ENCODE measurements at places on chromosomes 3 and 15. TPM values are rescaled to one million over a fixed set of nuclear protein-coding genes. Genes with fewer than 3 reads are reported as not detected.

Gene ZPLD1
- not detected for total RNA-seq

Gene SLC35G2
- total RNA-seq = 54.6 TPM

Gene CHRM5
- total RNA-seq = not detected

DNA sequence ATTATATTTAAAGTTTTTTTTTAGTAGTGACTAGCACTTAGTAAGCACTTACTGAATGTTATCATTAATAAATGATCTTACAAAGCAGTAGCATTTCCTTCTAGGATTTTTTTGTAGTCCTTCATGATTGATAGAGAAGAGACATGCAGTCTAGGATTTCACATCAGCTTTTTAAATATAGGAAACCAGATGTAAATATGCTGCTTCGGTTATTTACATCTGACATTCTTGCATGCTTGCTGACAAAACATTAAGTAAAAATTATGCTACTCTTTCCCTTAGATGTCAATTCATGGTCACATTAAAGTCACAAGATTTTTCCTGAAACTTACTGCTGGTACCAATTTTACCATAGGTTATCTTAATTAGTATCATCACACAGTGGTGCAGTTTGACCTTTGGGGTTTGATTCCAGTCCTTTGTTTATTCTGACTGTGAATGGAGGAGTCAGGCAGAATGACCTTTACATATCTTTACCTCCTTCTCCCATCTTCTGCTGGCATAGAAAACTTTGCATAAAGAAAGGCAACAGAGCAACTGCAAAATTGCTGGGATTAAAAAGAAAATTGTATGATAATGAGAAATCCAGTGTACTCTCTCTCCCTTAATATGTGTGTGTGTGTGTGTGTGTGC is 286.5 kb downstream of the LPP start:
- DNase-seq = no peak

DNA sequence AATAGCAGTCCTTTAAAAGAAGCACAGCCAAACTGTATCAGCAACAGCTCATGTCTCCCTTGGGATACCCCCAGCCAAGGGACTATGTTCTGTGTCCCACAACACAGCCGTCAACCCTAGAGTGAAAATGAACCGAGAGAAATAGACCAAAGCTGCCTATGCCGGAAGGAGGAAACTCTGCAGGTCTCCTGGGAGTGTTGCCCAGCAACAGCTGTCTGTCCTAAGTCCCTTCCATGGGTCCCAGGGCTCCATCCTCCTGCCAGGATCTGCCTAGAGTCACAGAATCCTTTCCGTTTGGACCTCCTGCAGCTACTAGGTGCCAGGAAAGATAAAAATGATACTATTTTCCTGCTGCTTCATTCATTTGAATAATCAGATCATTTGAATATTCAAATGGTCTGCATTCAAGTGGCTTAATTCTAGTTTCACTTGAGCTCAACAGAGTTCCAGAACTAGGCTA is 53.1 kb downstream of the TRANK1 start:
- no peak for DNase-seq

DNA sequence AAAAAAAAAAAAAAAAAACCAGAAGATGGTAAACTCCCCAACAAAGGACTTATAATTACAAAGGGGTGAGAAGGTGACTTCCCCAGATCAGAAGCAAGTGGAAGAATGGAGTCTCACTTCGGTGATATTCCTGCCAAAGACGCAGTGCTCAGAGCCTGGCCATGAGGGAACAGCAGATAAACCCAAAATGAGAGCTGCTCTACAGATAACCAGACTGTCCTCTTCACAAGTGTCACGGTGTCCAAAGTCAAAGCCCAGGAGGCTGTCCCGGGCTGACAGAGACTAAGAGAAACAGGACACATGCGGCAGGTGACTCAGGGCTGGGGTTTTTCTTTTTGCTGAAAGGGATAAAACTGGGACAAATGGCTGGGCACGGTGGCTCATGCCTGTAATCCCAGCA is 48.8 kb downstream of the HMCES start:
- no peak for DNase-seq

All from M059J (cell line).